ENCODE measurements at places on chromosomes 12 and 14.

DNA sequence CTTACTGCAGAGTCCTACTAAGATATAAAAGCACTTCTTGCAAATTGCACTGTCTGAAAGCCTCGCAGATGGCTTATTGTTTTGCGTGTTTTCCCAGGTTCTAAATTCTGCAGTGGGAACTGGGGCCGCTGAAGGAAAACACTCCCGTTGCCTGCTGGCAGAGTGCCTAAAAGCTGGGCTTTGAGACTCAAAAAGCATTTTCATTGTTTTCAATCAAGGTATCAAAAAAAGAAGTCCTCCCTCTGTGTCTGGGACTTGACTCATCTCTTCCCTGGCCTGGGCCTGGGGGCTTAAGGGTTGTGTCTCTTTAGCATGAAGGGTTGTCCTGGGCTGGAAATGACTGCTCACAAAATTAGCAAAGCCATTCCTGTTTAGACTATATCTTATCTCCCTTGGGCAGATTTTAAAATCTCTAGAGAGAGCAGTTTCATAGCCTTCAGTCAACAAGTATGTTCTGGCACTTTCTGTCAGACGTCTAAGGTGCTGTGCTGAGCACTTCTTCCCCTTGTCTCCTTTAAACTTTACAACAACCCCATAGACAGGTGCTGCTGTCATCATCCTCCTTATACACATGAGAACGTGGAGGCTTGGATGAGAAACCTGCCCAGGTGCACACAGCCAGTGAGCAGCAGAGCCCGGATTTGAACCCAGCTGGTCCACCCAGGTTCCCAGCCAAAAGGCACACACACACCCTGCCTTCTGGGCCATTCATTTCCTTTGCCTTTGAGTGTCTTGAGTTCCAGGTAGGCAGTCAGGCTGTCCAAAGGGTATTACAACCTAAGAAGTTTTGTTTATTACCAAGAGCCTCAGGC is 31.1 kb downstream of the ELK3 start:
- DNase-seq = no peak

DNA sequence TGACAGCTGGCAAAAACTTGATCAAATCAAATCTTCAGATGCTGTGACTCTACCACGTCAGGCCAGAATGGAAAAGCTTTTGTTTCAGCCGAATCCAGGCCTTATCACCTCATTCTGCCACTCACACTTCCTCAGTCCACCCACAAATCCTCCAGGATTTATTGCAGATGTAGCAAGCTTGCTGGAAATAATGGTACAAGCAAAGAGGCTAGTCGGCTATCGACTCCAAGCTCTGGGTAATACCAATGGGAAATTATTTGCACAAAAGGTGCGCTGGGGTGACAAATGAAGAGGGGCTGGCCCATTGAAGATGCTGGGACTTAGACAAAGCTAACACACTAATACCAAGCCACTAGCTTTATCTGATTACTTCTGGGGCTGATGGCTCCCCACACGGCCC is 250.5 kb downstream of the ASCL1 start:
- DNase-seq = no peak

DNA sequence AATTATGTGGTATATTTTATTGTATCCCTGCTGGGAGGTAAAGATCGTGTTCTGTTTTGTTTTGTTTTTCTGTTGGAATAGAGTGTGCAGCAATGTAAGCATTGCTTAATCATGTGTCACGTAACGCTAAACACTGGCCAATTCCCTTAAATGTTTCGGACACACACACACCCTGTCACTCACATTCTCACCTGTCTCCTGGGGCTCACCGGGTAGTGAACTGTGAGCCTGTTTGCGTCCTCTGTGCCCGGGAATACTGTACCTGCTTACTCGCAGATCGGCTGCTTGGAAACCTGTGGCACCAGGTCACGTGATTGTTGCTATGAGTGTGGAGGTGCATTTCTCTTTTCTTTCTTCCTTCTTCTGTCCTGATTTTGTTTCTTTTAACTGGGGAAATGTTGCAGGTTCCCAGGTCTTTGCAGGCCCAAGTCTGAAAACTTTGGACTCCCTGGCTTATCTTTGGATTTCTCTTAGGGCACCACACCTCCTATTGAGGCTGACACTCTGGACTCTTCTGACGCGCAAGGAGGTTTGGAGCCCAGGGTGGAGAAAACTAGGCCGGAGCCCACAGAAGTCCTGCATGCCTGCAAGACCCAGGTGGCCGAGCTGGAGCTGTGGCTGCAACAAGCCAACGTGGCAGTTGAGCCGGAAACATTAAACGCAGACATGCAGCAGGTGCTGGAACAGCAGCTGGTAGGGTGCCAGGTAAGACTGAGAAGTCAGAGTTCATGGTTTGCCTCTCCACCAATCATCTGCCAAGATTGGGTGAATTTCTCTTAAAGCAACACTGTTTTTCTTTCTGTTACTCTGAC is 181.1 kb downstream of the ESR2 start:
- DNase-seq = no peak

DNA sequence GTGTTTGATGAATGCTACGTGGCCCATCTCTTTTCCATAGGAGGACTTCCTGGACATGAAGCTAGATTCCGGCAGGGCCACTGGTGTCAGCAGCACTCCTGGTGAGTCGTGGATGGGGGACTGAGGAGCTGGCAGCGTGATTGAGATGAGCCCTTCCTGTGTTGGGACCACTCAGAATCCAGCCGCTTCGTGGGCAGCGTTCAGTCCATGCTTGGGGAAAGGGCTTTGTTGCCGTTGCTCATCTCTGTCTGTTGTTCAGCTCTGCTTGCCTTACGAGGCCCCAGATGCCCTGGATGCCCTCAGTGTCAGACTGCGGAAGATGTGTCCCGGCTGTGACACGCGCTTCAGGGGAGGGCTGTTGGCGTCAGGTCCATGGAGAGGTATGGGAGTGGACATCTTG is 127.1 kb upstream of the RTL1 start:
- DNase-seq = no peak

DNA sequence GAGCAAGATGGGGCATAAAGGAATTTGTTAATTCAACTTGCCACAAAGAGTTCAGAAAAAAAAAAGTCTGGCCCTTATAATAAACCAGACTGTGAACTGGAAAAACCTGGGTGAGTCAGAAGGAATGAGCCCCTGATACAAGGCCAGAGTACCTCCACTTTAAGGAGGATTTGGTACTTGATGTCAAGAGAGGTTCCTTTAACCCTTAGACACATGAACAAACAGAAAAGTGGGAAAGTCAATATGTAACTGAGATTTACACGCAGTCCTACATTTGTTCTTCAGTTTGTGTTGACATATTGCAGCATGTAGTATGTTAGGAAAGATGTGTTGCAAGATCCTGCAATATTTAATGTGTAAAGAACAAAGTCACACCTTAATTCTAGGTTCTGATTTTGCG is 14.2 kb upstream of the SLC38A4 start:
- no peak for DNase-seq

GRCh38 chr14:104882325-104882973 is 17.4 kb downstream of the CEP170B start:
- DNase-seq = no peak

DNA sequence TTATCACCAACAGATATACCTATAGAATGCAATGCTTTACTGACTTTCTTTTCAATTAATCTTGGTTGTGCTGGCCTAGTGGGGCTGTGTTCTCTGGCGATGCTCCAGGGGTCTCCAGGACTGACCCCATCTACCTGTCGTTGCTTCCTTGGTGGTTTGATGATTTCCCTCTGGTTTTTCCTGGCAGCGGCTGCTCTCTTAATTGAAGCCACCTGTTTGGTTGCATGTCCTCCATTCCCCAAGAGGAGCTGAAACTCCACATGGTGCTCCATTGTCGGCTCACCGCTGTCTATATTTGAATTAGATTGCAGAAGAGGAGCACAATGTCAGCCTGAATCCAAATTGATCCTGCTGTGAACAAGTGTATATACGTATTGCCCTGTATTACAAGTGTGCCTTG is 7.1 kb upstream of the IFNG-AS1 start:
- DNase-seq = no peak

DNA sequence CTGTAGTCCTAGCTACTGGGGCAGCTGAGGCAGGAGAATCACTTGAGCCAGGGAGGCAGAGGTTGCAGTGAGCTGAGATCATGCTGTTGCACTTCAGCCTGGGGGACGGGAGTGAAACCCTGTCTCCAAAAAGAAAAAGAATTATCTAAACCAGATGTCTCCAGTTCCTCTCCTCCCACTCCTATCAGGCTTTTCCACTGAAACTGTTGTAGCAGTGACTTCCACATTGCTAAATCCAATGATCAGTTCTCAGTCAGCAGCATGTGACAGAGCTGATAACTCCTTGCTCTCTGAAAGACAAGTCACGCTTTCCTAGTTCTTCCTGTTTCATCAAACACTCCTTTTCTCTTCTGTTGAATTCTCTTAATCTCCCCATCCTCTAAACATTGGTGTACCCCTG is 8.6 kb downstream of the SLC38A6 start:
- DNase-seq = no peak

- DNase-seq = peak; percentile 77
These were observed 105.0 kb upstream of the PRB2 start for GRCh38 chr12:11500188-11500860.

DNA sequence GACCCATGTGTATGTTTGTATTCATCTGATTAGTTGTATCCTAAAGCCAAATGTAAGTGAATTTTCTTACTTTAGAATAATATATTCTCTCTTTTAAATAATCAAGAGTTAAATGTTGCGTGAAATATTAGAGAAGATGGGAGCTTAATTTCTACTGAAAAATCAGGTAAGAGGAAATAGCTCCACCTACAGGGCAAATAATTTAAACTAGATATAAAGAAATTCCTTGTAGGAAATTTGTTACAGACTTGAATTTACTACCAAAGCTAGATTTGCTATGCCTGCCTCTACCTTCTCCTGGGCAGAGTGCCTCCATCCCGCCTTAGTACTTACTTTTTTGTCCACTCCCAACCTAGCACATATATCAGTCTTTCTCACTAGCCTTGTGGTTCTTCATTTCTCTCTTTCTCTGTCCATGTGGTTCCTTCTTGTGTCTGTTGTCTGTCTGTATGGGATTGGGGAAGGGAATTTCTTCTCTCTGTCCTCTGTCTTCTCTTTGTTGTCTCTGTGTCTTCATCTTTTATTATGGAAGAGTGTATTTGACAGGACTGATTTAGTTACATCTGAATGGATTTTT is 44.7 kb downstream of the PALS1 start:
- DNase-seq = no peak

GRCh38 chr12:102010265-102010994 is 51.4 kb downstream of the WASHC3 start:
- no peak for DNase-seq

GRCh38 chr14:34052658-34053014 is 101.8 kb upstream of the EGLN3 start:
- no peak for DNase-seq

GRCh38 chr14:59920378-59920683 is 387 bp downstream of the LRRC9 start:
- DNase-seq = no peak

DNA sequence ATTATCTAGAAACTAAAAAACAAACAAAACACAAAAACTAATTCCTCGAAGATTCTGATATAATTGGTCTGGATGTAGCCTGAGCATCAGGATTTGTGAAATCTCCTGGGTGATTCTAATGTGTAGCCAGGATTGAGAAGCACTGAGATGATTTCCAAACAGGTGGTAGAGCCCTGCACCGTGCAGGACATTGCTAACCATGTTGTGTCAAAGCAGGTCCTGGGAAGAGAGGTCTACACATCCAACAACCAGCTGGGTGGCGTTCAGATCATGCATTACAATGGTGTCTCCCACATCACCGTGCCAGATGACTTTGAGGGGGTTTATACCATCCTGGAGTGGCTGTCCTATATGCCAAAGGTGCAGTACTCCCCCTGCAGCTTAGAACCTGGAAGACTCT is 56.3 kb downstream of the FOXN4 start:
- no peak for DNase-seq

GRCh38 chr12:56146492-56147460 is 5.6 kb upstream of the MYL6B start:
- DNase-seq = no peak

GRCh38 chr14:45361727-45362126 is 108.7 kb upstream of the MIS18BP1 start:
- DNase-seq = no peak

DNA sequence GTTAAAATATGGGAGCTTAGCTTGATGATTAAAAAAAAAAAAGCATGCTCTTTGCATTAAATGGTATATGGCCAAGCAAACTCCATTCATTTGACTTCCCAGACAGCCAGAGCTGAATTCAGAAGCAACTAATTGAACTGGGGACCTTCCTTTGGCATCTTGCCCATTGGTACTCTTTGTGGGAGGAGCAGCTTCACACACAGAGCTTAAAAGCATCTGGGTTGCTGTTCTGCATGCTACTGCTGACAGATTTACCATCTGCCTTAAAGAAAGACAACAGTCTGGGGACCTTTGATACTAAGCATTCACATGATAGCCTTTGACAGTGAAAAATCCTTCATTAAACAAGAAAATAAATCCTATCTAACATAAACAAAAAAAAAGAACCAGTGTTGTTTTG is 977.9 kb downstream of the TMTC2 start:
- DNase-seq = no peak

DNA sequence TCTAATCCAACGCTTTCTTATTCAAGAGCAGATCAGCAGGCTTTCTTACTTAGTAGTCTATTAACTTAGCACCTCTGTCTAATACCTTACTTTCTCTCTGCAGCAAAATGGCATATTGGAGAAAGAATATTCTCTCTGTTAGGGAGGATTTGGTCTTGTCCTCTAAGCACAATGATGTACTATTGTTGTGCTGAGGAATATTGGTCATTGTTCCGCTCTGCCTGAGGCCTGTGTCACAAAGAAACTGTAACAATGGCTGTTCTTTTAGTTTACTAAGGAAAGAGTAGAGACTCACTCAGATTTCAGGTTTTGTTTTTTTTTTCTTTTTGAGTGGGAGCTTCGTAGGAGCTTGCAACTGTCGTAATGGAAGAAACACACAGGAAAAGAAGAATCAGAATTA is 1358.8 kb downstream of the LRFN5 start:
- no peak for DNase-seq

DNA sequence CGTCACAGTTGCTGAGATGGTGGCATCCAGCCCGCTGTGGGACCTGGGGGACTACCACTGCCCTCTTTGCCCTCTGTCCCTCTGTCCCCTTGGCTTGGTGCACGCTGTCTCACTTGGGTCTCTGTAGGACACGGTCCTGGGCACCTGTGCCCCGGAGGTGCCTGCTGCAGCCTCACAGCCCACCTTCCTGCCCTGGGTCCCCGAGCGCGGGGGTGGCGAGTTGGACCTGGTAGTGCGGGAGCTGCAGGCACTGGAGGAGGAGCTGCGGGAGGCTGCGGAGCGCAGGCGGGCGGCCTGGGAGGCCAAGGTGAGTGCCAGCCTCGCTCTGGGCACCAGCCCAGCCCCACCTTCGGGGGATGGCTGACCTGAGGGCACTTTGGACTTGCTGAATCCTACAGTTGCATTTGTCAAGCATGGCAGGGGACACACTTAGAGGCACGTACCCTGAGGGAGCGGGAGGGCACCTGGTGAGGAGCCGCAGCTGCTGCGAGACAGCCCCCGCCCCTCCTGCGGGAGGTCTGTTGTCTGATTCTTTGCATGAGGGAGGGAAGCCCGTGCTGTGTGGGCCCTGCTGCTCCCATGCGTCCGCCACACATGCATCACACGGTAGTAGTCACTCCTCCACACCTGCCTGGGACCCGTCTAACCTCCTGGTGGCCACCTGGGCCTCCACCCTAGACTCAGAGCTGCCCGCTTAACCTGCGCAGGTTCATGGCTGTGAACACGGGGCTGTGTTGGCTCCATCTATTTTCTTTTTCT is 6.8 kb downstream of the TEDC1 start:
- DNase-seq = no peak

GRCh38 chr12:11824736-11825135 is 175.3 kb downstream of the ETV6 start:
- DNase-seq = no peak
